ENCODE measurements at places on chromosomes 7 and 10. TPM values are rescaled to one million over a fixed set of nuclear protein-coding genes. Genes with fewer than 3 reads are reported as not detected.

SPDYE5 gene
- total RNA-seq: not detected

LMBR1 gene
- 34.4 TPM for total RNA-seq

KLF14 gene
- not detected for total RNA-seq

DNA sequence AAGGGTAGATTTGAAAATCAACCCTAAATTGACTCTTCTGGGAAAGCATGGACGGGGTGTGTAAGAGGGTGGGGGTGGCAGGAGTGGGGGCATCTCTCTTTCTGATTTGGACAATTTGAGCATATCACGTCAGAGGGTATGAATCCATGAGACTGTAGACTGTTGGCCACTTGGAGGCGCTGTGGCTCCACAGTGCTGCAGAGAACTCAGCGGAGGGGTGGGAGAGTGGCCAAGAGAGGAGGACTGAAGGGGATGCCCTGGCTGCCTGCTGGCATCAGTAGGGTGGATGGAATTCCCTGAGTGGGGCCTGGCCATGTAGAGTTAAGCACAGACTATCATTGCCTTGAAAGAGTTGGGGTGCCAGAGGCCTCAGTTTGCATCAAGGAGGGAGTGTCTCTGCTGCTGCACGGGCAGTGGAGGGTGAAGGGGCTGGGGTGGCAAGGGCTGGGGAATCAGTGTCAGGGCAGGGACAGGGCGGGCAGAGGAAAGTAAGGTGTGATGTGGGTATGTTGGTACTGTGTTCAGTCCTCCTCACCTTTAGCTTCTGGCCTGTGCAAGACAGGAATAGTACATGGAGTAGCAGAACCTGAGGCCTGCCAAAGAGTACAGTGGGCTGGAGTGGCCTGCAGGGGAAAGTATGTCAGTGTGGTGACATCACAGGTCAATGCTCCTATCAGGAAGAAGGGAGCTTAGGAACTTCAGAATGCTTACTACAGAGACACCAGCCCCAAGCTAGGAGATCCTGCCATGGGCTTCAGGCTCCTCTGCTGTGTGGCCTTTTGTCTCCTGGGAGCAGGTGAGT, 133.5 kb upstream of the PRSS58 start:
- DNase-seq: peak; percentile 69

DNA sequence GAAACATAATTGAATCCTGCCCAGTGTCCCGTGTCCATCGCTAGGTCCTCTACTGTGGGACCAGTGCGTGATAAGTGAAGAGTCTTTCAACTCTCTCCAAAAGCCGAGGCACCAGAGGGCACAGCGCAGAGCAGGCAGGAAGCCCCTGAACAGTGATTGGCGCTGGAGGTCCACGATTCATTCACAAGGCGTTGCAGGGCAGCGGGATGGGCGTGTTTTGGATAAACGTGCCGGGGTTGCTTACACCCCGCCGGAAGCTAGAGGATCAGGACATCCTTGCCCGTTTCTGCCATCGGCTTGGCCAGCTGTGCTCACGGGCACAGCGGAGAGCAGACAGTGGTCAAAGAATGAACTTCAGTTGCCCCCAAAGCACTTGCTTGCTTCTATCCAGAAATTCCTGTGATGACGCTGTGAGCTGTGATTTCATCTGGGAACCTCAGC, 86.0 kb upstream of the PFKP start:
- no peak for DNase-seq

- no peak for DNase-seq
These were observed 59.1 kb upstream of the COL1A2 start for GRCh38 chr7:94335586-94335985.

DNA sequence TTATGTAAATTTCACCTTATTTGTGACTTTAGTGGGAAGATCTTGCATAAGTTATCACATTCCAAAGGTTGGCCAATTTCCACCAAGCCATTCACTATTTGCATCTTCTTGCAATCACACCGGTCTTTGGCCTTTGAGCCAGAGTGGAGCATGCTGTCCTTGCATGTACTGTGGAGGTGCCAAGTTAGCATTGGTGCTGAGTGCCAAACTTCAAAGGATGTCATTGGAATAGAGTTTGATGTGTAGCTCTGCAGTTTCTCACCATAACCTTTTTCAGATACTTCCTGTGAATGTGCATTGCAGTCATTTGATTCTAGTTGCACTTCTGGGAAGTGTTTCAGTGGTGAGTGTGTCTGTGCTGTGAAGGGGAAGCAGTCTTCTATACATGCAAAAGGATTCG, 620.6 kb downstream of the SUGCT start:
- DNase-seq: no peak

DNA sequence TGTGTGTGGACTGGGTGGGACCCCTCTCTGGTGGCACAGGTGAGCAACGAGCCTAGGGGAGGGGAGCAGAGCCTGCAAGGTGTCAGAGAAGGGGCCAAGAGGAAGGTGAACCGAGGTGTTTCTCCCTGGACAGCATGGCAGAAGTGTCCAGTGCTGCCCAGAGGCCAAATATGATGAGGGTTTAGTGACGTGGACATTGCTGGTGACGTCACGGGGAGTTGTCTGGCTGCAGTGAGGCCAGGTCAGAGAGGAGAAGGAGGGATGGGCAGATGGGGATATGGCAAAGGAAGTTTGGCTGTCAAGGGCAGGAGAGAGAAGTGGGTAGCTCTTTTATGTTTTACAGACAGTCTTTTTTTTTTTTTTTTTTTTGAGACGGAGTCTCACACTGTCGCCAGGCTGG, 2.6 kb upstream of the ZNF853 start:
- DNase-seq: no peak

DNA sequence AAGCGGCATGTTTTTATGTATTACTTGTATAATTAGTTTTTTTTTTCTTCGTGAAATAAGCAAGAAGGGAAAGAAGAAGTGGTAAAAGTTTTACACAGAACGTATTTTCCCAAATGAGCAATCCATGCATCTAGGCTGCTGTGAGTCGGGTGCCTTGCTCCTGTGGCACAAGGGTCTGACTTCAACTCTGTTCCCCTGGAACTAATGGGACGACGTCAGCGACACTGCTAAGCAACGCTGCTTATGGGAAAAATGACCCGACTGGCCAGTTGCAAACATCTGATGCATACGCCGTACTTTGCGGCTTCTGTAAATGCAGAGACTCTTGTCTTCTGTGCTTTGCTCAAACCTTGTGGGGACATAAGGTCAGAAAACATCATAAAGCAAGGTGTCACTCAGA, 66.3 kb downstream of the MPP7 start:
- DNase-seq: no peak

- no peak for DNase-seq
These were observed 441.3 kb downstream of the PLXNA4 start for GRCh38 chr7:132134814-132135445.

Measured in H7 (cell line).